ENCODE measurements at places on chromosomes 1 and 21. TPM values are rescaled to one million over a fixed set of nuclear protein-coding genes. Genes with fewer than 3 reads are reported as not detected.

Gene FCRL1
- not detected for total RNA-seq

Gene BACE2
- 99.5 TPM for total RNA-seq

DNA sequence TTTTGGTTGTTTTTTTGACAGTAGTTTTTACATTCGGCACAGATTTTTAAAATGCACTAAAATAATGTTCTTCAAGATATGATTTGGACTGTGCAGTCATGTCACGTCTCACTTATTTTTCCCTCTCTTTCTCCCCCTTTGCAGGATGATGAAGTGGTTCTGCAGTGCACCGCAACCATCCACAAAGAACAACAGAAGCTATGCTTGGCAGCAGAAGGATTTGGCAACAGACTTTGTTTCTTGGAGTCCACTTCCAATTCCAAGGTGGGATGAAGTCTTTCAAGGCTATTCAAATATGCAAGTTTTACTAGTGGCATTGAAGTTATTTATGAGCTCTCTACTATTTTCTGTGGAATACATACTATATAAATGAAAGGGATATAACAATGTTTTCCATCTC, 228.4 kb downstream of the RYR2 start:
- no peak for DNase-seq

DNA sequence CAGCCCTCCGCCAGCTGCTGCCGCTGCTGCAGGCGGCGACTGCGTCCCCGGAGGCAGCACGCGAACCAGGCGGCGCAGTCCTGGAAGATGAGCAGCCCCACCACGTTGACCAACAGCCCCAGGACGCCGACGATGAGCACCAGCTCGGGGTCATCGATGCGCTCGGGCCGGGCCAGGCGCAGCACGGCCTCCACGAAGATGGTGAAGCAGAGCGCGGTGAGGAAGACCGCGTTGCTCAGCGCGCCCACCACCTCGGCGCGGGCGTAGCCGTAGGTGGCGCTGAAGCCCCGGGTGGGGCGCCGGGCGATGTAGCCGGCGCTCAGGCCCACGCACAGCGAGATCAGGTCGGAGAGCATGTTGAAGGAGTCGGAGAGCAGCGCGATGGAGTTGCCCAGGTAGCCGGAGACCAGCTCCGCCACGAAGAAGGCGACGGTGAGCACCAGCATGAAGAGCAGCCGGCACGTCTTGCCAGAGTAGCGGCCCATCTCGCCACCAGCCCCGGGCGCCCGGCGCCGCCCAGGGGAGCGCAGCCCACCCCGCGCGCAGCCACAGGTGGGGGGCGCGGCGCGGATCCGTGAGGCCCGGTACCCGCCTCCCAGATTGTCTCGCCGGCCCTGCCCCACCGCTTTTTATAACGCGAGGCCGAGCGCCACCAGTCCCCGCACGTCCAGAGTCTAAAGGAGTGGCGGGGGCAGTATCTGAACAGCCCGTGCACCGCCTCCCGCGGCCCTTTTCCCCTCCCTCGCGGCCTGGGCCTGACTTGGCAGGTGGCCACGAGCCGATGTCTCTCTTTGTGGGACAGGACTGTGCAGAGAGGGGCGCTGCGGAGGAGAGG, at the start of gene SLC30A10:
Gene SLC30A10 (minus strand): TSS at position 602 of the 835 bp plus-strand sequence. CDS start 117 bp downstream, at position 485.
- no peak for DNase-seq

DNA sequence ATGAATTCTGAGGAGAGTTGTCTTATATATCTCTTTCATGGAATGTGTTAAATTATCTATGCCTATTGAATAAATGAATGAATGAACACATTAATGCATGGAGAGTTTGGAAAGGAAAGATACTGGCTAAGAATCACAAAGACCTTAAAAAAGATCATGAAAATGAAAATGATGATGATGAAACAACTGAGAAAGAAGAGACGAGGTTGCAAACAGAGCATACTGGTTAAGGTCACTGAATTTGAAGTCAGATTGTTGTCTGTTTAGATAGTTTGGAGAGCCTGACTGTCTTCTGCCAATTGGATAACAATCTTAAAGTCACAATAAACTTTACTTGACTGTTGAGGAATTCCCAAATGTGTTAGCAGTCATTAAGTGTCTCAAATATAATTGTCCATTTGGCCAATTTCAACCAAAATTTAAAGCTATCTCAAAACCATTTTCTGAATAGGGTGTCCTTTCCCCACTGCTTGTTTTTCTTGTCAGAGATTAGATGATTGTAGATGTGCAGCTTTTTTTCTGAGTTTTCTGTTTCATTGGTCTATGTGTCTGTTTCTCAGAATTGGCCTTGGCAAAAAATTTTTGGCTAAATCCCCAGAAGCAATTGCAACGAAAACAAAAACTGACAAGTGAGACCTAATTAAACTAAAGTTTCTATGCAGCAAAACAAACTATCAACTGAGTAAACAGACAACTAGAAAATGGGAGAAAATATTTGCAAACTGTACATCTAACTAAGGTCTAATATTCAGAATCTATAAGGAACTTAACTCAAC, 132.2 kb downstream of the PTGER3 start:
- DNase-seq = no peak

Gene CADM3
- 0.85 TPM for total RNA-seq

GRCh38 chr1:168723000-168723399, 6.0 kb downstream of the DPT start:
- DNase-seq = no peak

Gene ACTL8
- not detected for total RNA-seq

All from renal cortical epithelial cell (primary cell).